ENCODE measurements at places on chromosomes 5 and 9. TPM values are rescaled to one million over a fixed set of nuclear protein-coding genes. Genes with fewer than 3 reads are reported as not detected.

PCDHA9 gene
- total RNA-seq: under 0.01 TPM

ITGA2 gene
- 29.1 TPM for total RNA-seq

SHC3 gene
- 15.3 TPM for total RNA-seq

CDC20B gene
- not detected for total RNA-seq

SHROOM1 gene
- 2.0 TPM for total RNA-seq

NR4A3 gene
- 0.43 TPM for total RNA-seq
